ENCODE measurements at places on chromosomes 5 and 9.

GRCh38 chr5:68285851-68286611 is 70.5 kb downstream of the PIK3R1 start:
- DNase-seq = peak; percentile 59

GRCh38 chr5:26719803-26720202 is 318.6 kb downstream of the CDH9 start:
- DNase-seq = no peak

- no peak for DNase-seq
Observed at GRCh38 chr5:14523243-14524034, 58.2 kb upstream of the OTULINL start.

- DNase-seq = peak; percentile 42
Observed at GRCh38 chr5:38847559-38848347, 1.9 kb downstream of the OSMR start.

- peak; percentile 46 for DNase-seq
Observed at GRCh38 chr9:77063645-77064285, 44.3 kb downstream of the FOXB2 start.

DNA sequence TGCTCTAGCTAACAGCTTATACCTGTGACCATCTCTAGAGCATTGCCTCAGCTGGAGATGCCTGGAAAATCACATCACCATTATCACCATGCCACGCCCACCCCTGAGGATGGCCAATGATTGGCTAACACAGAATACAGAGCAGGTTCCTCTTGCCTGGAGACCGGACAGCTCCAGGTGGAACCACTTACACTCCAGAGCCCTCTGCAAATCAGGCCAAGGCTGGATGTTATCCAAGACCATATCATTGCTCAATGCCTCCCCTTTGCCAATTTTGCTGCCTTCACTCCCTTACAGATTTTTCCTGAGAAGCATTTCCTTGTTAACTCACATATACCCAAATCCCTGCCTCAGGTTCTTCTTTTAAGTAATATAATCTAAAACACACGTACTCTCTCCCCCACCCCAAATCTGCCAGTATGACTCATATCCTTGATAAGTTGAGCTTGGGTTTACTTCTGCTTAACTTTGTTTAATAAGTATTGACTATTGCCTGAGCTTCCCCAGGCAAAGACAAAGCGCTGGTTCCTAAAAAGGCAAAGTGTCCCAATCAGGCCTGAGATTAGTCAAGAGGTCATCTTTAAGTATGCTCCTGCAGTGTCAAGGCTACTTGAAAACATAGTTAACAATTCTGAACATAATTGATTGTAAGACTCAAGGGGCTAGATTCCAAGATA is 309.6 kb downstream of the EPB41L4A start:
- peak; percentile 12 for DNase-seq

- no peak for DNase-seq
Observed at GRCh38 chr5:3153226-3153858, 401.9 kb upstream of the IRX2 start.

DNA sequence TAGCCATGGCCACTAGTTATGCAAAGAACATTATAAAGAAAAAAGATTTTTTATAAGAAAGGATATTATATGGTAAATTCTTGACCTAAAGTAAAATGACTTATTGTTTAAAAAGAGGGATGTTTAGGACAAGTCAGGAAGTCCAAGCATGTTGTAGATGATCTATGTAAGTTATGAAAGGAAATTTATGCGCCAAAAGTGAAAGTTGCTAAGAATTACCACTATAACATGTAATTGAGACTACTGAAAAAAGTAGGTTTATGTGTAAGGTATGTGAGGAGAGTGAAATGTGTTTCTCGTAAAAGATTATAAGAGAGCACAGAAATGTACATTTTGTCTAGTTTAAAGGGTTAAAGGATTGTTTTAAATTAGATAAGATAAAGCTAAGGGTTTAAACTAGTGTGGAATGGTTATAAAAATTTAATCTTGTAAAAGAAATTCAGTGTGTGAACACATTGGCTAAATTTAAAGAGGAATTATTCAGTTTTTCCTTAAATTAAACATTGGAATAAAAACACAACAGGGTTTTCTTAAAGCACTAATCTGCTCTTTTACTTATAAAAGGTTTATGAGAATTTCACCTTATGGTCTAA is 1100.4 kb upstream of the EDIL3 start:
- peak; percentile 3 for DNase-seq

GRCh38 chr9:126500600-126501382 is 112.9 kb upstream of the LMX1B start:
- peak; percentile 45 for DNase-seq

DNA sequence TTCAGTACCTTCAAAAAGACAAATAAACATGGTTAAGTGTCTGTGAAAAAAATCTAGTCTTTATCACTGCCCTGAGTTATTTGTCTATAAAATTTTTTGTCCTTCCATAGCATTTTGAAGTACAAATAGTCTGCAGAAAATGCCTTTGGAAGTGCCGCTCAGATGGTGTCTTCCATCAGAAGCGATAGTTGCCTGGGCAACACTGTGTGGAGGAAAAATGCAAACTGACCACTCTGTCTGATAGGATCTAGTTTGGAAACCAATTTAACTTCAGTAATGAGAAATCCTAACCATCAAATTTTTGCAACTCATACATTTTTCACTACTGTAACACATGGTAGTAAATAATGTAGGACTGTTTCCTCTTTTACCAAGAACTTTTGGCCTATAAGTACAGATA is 449.9 kb downstream of the PRELID2 start:
- no peak for DNase-seq

DNA sequence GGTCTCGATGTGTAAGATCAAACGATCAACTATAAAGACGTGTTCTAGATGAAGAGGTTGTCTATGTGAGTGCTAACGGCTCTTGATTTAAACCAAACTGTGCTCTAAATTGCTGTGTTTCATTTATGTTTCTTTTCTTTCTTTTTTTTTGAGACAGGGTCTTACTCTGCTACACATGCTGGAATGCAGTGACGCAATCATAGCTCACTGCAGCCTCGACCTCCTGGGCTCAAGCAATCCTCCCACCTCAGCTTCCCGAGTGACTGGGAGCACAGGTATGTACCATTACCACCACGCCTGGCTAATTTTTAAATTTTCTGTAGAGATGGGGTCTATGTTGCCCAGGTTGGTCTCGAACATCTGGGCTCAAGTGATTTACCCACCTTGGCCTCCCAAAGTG is 24.0 kb upstream of the RNF130 start:
- no peak for DNase-seq

- DNase-seq = no peak
Observed at GRCh38 chr9:20684875-20685696, 1.0 kb downstream of the FOCAD start.

GRCh38 chr9:124660341-124660801 is 110.7 kb downstream of the NR6A1 start:
- DNase-seq = peak; percentile 75

GRCh38 chr9:5783982-5784381 is 48.9 kb downstream of the ERMP1 start:
- no peak for DNase-seq

- DNase-seq = no peak
Observed at GRCh38 chr5:9919306-9920030, 289.3 kb upstream of the TAS2R1 start.

- DNase-seq = no peak
Observed at GRCh38 chr9:38360839-38361472, 31.5 kb upstream of the ALDH1B1 start.
